Right renal pelvis (tissue), 4 donors: ENCODE measurements at places on chromosomes 11 and 22. TPM values are rescaled to one million over a fixed set of nuclear protein-coding genes. Genes with fewer than 3 reads are reported as not detected.

Gene FIBP
- 107 TPM for polyA plus RNA-seq

DNA sequence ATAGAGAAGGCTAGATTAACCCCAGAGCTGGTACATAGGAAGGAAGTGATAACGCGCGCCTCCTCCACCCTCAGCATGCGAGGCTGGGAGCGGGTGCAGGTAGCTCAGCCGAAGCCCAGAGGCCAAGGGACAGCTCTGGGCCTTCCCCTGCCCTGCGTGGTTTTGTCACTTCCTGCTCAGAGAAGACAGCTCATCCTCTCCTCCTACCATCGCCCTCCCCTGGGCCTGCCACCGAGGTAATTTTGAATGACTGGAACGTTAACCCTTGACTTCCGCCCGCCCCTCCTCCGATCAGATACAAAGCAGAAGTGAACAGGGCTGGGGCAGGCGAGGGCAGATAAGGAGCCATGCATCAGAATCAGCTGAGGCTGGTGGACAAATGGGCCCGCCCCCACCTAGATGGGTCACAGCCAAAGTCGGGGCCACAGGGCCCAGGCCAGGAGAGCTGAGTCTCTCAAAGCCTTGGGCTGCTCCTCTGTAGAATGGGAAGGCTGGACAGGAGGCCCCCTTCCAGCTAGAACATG, 1.6 kb downstream of the RAC2 start:
- DNase-seq, result no peak

DNA sequence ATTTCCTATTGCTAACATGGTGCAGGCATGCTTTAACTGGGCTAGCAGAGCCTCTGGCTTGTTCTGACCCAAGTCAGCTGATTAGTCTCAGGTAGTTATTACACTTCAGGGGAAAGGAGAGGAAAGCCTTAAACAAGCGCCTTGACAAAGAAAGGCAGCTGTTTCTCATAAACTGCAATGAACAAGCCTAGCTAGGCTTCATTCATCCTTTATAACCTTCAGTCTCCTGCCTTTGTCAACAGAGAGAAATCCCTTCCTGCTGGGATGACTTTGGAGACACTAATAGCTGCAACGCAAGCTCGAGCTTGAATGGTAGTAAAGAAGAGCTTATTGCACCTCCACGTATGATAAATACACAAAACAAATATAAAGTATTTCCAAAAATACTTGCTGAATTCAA, 68.4 kb downstream of the CCDC34 start:
- no peak for DNase-seq

DNA sequence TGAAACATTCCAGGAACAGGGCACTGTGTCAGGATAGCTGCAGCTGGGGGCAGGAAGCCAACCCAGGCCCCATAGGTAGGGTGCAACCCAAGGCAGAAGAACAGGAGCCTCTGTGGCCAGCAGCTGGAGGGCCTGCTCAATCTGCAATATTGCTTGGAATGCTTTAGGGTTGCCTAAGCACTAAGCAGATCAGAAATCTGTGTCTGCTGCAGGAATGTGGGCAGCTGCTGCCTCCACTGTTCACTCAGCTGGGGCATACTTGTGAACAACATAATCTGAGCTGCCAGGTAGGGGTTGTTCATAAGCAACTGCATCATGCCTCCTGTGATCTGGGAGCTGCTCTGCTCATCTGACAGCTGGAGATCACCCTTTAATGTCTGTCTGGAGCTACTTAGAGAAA, 1.7 kb downstream of the UBQLNL start:
- no peak for DNase-seq
